Temporal lobe (tissue), 4 donors: ENCODE measurements at places on chromosomes 12 and 14. TPM values are rescaled to one million over a fixed set of nuclear protein-coding genes. Genes with fewer than 3 reads are reported as not detected.

Gene OAS2
- total RNA-seq, result 0.98 TPM

Gene GPRC5A
- total RNA-seq, result 0.25 TPM

Gene PTCSC3
- total RNA-seq, result not detected

Gene NTN4
- 51.1 TPM for total RNA-seq

Gene AQP6
- 0.25 TPM for total RNA-seq

Gene LPAR5
- total RNA-seq, result 0.49 TPM

Gene TRIM9
- total RNA-seq, result 44.5 TPM

Gene CPM
- 1.7 TPM for total RNA-seq

Gene CLEC14A
- total RNA-seq, result 3.2 TPM

Gene TDG
- total RNA-seq, result 42.8 TPM

Gene ITGB7
- 0.25 TPM for total RNA-seq

Gene KRT80
- total RNA-seq, result under 0.01 TPM

Gene CRIP1
- 2.0 TPM for total RNA-seq

Gene CLEC12A
- 0.25 TPM for total RNA-seq

Gene CAPZA3
- not detected for total RNA-seq

Gene KRT74
- not detected for total RNA-seq

Gene STYK1
- 3.9 TPM for total RNA-seq
